Cardiac muscle cell (in vitro differentiated cells and primary cell): ENCODE measurements at places on chromosomes 2 and 18. TPM values are rescaled to one million over a fixed set of nuclear protein-coding genes. Genes with fewer than 3 reads are reported as not detected.

DNA sequence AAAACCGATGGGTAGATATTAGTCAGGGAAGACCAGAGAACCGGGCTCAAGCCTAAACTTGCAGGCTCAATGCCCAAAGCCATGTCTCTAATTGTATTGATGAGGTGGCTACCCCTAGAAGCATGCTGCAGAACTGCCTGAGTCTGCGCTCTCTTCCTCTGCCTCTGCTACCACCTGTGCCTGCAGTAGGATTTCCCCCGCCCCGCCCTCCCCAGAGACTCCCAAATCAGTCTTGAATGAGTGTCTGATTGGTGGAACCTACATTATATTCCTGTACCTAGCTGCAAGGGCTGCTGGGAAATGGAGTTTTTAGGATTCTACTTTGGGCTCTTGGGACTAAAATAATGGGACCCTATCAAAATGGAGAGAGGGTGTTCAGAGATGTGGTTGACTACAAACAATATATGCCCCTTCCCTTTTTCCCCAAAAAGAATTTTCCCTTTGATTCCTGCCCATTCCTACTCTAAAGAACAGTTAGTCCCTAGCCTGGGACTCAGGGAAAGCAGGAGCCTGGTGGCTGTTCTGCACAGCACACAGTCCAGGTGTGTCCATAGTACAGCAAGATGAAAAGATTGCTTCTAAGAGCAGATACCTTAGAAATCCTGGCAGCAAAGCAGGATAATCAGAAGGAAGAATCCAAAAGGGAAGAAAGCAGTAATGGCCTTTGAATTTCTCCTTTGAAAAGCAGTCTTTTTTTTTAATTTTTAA is 12.5 kb downstream of the GRP start:
- no peak overlapping the region for H3K4me3 ChIP-seq
- no peak overlapping the region for H3K27ac ChIP-seq
- DNase-seq: no peak
- peaks cover 20% of the 10 kb centered on the region for H3K27me3 ChIP-seq
- H3K4me1 ChIP-seq: no peaks in the 10 kb centered on the region
- no peaks in the 10 kb centered on the region for H3K36me3 ChIP-seq

- no peaks in the 10 kb centered on the region for H3K27me3 ChIP-seq
- DNase-seq: no peak
- H3K4me3 ChIP-seq: no peak overlapping the region
- no peaks in the 10 kb centered on the region for H3K4me1 ChIP-seq
These were observed 156.8 kb downstream of the THADA start for GRCh38 chr2:43438858-43439655.

The KCNG3 gene
- total RNA-seq: 0.27 and 0.39 TPM in 2 replicates

The DSC3 gene
- total RNA-seq: 1.2 and 3.3 TPM in 2 replicates

The BCL2 gene
- 0.70 and 0.98 TPM in 2 replicates for total RNA-seq

The TCF23 gene
- not detected in 2 replicates for total RNA-seq

The SP140 gene
- total RNA-seq: 0.07 and 0.12 TPM in 2 replicates

The TTN gene
- 473 and 1,214 TPM in 2 replicates for total RNA-seq

DNA sequence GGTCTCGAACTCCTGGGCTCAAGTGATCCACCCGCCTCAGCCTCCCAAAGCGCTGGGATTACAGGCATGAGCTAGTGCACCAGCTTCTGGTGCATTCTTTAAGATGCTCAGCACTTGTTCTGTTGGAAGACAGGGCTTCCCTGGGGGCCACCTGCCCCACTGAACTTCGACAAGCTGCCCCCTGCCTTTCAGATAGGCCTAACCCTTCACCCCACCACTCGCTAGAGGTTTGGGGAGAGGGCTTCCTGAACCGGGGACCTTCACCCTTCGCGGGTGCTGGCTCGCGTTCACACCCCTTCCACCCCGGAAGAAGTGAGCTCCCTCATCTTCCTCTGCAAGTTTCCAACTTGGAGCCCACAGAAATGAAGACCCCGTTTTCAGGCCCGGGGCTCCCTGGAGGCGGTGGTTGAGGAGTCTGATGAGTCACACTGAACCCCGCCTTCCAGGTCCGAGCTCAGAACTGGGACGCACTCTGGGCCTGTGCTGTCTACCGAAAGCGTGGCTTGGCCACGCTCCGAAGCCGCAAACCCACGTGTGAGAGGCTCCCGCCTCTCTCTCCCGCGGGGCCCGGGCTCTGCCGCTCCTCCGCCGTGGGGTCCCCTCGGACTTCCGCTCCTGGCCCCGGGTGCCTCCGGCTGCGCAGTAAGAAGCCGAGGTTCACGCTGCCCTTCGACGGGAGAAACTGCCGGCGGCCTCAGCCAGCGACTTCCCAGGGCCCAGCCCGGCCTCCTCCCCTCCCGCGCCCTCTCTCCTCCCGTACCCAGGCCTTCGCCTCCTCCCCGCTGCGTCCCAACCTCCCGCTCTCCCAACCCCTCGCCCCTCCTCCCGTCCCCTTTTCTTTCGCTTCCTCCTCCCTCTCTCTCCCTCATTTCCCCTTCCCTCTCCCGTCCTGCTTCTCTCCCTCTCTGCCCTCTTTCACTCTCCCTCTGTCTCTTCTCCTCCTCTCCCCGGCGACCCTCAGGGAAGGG is 47.5 kb upstream of the SP3 start:
- no peak overlapping the region for H3K4me3 ChIP-seq
- no peak overlapping the region for H3K27ac ChIP-seq
- H3K27me3 ChIP-seq: peaks cover 3% of the 10 kb centered on the region
- DNase-seq: no peak
- no peaks in the 10 kb centered on the region for H3K36me3 ChIP-seq
